ENCODE measurements at places on chromosomes 6 and 20.

DNA sequence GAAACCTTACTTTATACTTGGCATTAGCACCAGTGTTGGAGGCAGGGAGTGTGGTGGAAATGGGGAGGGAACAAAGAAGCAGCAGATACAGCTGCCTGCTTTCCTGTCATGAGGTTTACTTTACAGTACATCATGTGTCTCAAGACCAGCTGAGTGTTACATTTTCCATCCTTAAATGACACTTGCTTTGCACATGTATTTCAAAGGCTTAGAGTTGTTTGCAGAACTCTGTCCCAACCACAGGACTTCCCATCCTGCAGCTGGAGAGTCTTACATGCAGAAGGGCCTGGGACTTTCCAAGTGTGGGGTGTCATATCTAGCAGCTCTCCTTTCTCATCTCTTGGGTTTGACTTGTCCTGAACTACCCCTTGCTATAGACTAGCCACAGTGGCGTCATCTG, 395.9 kb downstream of the DHX35 start:
- DNase-seq = no peak

DNA sequence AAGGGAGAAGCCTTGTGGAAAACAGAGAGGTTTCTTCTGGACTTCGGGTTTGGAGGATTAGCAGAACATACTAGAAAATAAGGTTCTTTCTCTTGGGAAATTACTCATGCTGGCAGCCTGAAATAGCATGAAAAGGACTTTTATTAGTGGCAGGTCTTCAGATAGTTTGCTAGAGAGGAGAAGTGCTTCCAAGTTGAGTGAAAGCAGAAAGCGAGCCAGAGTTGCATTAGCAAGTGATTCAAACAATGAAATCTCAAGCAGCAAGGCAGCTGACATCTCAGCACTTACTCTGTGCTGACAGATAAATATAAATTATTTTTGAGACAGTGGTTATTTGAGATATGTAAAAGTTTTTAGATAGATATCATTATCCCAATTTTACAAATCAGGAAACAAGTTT, 91.9 kb downstream of the PLCB4 start:
- DNase-seq = no peak

- DNase-seq = peak; percentile 52
Measured at GRCh38 chr6:69795469-69796072, 1.2 kb downstream of the LMBRD1 start.

GRCh38 chr6:105402090-105402938, 568 bp downstream of the PREP start:
- DNase-seq = peak; percentile 67

- DNase-seq = peak; percentile 89
Measured at GRCh38 chr6:108896111-108896661, 48.0 kb downstream of the ARMC2 start.

DNA sequence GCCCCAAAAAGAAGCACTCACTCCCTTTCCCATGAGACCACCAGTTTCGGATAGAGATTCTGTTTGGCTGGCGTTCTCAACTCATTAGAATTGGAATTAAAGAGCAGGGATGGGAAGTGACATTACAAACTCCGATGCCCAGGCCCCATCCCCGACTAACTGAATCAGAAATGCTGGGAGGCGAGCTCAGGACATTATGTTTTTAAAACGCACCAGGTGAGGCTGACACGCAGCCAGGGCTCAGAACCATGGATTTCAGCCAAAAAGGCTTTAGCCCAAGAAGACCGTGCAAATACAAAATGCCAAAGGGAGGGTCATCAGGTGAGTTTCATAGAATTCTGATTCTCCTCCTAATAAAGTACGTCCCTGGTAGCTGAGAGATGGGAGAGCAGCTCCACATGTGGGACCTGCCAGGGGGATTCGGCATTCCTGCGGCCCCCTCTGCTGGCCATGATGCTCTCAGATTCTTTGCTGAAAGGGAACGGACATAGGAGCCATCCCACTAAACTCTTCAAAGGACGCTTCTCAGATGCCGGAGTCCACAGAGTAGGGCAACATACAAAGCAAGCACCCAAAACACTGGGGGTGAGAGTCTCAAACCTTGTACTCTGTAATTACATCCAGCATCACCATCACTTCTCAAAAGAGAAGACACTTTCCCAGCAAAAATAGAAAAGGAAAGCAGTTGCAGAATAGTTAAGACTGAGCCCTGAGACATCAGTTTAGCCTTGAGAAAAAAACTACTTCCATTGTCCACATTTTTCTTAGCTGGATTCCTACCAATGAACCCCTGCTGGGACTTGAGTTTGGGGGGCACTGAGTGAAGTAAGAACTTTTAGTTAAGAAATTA, 205.2 kb downstream of the BMP7 start:
- DNase-seq = peak; percentile 50

- no peak for DNase-seq
Measured at GRCh38 chr6:159112714-159113113, 56.5 kb upstream of the FNDC1 start.

- DNase-seq = no peak
Measured at GRCh38 chr6:110557199-110557598, 80.8 kb upstream of the SLC22A16 start.

GRCh38 chr20:63895202-63895951, 451 bp downstream of the DNAJC5 start:
- no peak for DNase-seq

DNA sequence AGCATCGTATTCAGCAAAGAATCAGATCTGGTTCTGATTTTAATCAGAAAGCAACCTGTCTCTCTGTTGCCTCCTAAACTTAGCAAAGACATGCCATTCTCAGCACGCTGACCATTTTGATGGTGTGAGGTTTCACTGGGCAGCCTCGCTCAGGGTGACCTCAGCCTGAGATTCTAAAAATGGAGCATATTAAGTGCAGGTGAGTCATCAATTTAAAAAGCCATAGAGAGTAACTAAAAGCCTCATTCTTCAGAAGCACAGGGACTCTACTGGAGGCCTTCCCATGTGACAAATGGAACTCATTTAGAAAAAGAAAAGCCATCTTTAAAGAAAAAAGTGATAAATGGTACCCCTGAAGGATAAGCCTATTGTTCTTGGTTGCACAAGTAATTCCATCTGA, 91.3 kb downstream of the FILIP1 start:
- DNase-seq = no peak

DNA sequence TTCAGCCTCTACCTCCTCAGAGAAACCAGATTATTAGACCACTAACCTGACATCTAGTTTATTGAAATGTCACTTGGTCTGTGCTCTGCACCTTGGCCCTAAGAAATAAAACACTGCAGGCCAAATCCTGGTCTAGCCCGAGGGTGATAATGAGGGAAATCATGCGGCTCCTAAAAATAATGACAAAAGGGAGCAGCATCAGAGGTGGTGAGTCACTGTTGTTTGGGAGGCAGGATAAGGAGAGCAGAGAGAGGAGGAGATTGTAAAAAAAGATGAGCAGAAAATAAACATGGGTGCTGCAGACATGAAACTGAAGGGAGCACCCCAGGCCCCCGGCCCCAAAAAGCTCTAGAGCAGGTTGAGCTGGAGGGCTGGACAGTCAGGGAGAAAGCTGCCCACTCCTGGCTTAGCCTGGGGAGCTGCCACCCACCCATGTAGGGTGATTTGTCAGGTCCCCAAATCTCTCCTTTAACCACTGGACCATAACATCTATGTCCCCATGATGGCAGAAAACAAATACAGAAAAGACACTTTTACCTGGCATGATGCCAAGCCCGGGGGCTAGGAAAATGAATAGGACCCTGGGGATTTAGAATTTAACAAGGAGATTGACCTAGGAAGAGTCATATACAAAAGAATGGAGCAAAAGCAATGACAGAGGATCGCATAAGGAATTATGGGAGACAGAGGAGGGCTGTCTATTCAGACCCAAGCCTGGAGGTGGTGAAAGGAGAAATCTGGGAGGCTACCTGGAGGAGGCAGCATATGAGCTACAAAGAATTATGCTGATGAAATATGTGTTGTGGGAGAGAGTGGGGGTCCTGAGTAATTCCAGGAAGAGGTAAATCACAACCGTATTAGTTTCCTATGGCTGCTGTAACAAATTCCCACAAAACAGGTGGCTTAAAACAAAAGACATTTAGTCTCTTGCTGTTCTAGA, 103.7 kb downstream of the SNAP25 start:
- DNase-seq = no peak

DNA sequence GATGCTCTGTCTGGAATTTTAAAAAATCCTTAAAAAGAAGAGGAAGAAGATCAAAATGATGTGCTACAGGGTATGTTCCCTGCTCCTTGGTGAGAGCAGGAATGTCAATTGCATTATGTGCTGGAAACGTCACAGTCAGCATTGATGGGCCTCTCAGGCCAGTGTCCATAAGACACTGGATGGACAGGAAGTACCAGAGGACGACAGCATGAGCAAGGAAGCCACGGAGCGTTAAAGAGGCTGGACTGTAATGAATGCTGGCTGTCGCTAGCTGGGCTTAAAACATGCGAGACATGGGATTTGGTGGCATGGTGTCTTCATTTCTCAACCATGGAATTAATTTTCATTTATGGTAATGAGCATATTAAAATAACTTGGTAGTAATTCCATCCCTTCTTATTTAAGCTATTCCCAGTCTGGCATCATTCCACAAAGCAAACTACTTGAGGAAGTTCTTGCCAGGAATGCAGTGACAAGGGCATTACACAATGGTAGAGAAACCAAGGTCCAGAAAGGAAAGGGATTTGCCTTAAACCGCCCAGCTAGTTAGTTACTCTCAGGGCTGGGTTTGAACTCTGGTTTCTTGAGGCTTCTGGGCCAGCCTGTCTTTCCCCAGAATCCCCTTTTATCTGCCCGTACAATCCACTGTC, 166.6 kb upstream of the SOX4 start:
- DNase-seq = no peak

DNA sequence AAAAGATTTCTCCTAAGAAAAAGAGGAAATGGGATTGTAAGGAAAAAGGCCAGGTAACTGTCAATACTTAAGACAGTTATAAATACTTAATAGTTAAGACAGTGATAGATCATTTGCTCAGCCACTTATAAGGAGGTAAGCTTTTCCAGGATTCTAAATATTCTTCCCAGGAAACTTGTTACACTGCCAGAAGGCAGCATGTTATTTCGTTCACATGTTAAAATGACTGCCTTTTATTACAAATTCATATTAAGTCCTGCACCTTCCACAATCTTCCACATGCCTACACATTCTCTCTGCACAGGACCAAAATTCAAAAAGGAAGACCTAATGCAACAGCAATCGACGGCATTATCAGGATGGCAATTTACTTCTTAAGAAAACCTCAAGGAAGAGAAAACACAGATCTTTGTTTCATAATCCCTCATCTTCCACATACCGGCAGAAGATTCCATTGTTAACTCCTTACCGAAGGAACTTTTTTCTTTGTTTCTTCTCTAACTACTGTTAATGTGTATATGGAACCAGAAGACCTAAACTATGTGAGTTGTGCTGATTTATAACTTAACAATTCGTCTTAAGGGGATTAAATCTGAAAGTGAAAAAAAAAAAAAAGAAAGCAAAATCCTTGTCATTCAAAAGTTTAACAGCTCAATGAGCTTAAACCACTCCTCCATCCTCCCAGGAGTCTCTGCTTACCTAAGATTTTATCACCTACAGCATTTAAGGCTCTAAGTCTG, 799 bp downstream of the TAAR2 start:
- DNase-seq = no peak

- no peak for DNase-seq
Measured at GRCh38 chr20:41655962-41656618, 37.9 kb upstream of the CHD6 start.

GRCh38 chr6:128487055-128487454, 33.3 kb downstream of the PTPRK start:
- no peak for DNase-seq

DNA sequence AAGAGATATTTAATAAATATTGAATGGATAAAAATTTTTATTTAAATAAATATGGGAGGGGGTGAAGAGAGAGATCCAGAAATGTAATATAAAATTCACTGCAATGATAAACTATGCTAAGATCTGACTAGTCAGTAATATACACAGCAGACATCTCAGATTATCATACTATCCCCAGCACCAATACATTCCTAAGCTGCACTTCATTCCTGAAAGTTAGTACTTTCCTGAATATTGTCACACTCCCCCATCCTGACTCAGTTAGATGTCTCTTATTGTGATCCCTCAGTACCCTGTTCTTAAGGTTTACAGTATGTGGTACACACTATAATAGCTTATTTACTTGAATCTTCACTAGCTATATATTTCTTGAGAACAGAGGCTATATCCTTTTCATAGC, 88.3 kb upstream of the KCNQ5 start:
- DNase-seq = no peak

DNA sequence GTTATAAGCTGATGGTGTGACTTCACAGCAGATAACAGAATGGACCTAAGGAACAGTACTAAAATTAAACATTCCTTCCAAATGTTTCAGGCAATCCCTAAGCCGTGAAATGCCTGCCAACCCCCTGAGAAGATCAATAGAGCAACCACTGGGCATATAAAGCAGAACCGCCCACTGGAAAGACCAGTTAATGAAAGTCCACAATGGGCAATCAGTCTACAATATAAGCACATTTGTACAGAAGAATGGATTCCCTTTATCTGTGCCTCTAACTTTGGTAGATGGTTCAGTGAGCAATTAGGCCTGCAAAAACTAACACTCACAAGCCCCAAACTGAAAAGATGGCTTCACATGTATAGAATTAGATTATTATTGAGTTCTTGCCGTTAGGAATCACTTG, 286.6 kb downstream of the UBE3D start:
- DNase-seq = no peak

DNA sequence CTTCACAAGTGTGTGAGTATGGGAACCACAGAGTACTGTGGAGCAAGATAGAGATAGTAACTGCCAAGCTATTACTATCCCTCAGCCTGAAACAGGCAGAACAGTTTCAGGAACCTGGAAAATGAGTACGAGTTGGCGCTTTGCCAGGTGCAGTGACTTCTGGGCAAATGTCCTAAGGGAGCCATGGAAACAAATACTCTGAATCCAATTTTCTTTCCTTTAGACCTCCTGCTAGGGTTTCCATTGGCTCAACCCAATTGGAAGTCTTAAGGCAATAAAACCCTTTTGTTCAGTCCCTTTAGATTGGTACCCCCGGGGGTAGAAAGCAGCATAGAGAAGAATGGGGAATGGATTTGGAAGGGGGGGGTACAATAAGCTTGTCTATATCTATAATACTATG, 205.0 kb upstream of the EPHA7 start:
- DNase-seq = no peak

- DNase-seq = no peak
Measured at GRCh38 chr20:52708137-52708536, 264.0 kb upstream of the TSHZ2 start.

- DNase-seq = peak; percentile 19
Measured at GRCh38 chr20:25539742-25540672, 45.3 kb downstream of the NINL start.

- no peak for DNase-seq
Measured at GRCh38 chr20:11797156-11797555, 120.5 kb upstream of the BTBD3 start.

GRCh38 chr20:14220986-14221385, 116.4 kb downstream of the FLRT3 start:
- DNase-seq = no peak
